ENCODE measurements at places on chromosomes 13 and 19.

- no peak for DNase-seq
These were observed 23.2 kb downstream of the EGLN2 start for GRCh38 chr19:40822161-40822560.

GRCh38 chr19:14019100-14019499, 8.8 kb upstream of the RLN3 start:
- DNase-seq = no peak

DNA sequence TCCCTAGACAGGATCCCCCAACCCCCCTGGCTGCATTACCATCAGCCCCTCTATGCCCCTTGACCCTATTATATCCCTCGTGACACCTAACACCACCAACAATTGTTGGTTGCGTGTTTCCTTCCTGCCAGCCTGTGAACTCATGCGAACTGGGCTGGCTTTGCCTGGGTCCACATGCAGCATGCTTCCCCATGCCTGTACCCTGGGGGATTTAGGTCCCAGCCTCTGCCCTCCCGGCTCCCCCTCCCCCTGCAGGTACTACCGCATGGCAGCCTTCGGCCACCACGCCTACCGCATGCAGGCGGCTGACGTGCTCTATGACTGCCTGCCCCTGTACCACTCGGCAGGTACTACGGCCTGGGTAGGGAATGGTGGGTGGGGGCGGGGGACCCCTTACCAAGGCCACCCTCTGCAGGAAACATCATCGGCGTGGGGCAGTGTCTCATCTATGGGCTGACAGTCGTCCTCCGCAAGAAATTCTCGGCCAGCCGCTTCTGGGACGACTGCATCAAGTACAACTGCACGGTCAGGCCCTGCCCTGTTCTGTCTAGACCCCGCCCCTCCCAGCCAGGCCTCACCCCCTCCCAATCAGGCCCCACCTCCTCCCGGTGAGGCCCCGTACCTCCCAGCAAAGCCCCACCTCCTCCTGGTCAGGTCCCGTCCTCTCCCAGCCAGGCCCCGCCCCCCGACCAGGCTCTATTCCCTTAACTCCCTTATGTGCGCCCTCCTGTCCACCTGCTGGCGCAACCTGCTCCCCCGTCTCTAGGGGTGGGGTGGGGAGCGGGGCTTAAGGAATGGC, 18.5 kb downstream of the SLC27A1 start:
- DNase-seq = peak; percentile 77

DNA sequence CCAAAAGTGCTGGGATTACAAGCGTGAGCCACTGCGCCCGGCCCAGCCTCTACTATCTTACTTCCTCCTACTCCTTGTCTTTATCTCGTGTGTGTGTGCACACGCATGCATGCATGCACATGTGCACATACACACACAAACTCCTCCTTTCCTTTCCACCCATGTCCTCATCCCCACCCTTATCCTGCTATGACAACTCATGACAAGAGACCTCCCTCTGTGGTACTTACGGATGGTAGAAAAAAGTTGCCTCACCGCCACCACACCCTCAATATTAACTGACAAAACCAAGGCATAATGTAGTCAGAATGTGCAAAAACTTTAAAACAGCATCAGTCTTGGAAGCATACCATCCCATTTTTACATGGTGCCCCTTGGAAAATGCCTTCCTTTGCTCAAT, 15.9 kb upstream of the EEF1AKMT1 start:
- DNase-seq = no peak

DNA sequence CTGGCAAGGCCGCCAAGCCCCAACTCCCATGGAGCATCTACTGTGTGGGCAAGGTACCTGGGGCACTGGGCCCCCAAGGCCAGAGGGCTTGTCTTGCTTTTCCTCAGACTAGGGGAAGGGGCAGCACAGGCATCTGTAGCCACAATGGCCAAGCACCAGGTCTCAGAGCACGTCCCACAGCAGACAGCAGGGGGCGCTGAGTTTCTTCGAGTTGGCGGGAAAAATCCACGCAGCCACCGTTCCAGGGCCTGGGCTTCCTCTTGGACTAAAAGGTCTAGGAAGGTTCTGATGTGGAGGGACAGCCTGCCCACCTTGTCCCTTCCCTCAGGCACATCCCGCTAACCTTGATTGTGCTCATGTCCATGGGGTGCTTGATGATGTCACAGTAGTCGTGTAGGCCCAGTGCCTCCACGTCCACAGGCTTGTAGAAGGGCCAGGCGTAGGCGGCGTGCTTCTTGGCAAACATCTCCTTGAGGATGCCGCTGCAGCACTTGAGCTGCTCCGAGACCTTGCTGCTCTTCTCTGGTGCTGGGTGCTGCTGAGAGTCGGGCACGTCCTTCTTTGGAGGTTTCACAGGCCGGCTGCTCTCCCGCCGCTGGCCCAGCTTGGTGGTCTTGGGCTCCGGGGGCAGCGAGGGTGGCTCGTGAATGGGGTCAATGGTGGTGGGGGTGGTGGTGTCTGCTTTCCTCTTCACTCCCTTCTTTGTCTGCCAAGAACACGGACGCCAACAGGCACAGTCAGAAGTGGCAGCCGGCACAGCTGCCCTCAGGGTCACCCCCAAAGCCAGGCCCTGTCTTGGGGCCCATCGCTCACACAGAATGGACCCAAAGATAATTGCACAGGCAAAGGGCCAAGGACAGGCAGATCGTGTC, 32.0 kb upstream of the EPHX3 start:
- DNase-seq = peak; percentile 76

GRCh38 chr19:2230807-2231533, 5.2 kb downstream of the PLEKHJ1 start:
- no peak for DNase-seq

DNA sequence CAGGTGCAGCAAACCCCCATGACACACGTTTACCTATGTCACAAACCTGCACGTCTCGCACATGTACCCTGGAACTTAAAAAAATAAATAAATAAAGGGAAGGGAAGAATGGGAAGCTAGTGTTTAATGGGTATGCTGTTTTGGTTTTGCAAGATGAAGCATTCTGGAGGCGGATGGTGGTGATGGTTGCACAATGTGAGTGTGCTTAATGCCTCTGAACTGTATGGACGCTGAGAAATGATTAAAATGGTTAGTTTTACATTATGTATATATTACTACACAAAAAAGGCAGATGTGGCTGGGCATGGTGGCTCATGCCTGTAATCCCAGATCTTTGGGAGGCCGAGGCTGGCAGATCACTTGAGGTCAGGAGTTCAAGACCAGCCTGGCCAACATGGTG, 17.8 kb downstream of the NFILZ start:
- DNase-seq = no peak

GRCh38 chr19:44585371-44586133, 27.8 kb upstream of the IGSF23 start:
- DNase-seq = no peak
